Mesenteric fat pad (tissue), 1 donor: ENCODE measurements at places on chromosomes 7 and 10.

GRCh38 chr7:49724071-49724470 is 49.4 kb upstream of the VWC2 start:
- no peak for DNase-seq

DNA sequence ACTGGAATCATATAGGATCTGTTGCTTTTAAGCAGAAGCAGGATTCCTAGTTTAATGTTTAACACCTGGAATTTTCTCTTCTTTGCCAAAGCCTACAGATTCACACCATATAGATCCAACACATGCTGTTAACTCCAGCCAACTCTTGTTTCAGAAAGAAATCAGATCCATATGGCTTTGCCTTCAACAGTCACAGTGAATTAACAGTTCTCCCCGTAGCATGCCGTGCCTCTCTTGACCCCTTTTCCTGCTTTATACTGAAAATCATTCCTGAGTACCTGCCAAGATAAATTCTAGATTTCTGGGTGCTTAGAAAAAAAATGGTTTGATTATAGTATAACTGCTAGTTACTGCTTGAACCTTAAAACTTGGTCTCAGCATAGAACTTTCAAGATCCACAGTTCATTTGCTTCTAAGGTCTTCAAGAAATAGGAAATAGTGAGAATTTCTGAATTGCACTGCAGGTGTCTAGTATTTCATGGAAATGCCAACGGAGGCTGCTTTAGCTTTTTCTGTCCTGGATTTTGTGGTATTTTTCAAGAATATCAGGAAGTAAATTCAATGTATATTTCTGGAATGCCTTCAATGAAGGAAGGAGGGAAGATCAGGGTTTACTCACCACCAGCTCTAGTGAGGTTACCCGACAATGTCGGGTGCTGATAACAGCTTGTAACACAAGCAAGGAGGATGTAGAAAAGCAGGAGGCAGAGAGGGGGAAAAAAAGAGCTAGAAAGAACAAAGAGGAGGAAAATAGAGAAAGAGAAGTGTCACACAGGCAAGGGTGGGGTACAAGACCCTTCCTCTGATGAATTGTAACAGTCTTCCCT is 6.6 kb downstream of the AASS start:
- no peak for DNase-seq

- DNase-seq: no peak
Observed at GRCh38 chr7:4140933-4141332, 541.2 kb upstream of the FOXK1 start.

DNA sequence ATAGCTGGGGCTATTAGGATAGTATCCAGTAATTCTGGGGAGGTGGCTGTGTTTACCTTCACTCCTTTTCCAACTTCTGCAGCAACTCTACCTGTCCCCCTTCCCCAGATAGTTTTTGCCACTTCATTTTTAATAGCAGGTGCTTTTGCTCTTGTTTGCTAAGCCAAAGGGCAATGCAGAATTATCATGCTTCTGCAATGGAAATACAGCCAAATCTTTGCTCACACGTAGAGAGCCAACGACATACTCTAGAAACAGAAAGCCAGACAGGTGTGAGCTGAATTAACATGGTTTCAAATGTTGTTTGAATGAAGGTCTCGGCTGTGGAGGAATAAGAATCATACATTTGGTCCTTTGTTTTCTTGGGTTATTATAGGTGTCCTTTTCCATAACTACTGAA is 14.4 kb downstream of the PLEKHS1 start:
- no peak for DNase-seq

GRCh38 chr7:37826825-37827224 is 21.6 kb upstream of the NME8 start:
- DNase-seq: no peak

DNA sequence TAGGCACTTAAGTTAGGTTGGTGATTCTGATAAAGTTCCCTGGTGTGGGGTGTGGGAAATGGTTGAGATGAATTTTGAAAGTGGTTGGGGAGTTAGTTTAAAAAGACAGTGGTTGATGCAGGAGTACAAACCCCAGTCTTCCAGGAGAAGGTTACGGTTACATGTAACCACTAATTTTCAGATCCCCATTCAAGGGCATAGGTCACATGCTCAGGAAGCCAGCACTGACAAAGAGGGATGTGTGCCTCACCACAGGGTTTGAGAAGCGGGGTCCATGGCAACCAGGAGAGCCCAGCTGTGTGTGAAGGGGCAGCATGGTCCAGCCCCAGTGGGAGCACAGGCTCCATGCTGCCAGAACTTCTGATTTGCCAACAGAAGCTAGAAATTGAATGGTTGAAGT is 144.2 kb downstream of the MDFIC start:
- DNase-seq: no peak

DNA sequence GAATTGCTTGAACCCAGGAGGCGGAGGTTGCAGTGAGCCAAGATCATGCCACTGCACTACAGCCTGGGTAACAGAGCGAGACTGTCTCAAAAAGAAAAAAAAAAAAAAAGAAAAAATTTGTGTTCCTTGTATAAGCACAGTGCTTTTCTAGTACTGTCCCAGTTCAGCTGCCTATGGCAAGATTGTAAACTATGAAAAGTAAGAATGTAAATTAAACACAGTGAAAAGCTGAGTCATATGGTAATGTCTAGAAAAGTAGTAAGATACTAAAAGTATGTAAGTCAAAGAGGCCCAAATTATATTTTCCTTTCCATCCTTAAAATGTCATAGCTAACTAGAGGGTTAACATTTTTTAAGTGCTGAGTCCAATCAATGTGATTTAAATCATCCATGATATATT is 42.8 kb downstream of the RBM20 start:
- no peak for DNase-seq

DNA sequence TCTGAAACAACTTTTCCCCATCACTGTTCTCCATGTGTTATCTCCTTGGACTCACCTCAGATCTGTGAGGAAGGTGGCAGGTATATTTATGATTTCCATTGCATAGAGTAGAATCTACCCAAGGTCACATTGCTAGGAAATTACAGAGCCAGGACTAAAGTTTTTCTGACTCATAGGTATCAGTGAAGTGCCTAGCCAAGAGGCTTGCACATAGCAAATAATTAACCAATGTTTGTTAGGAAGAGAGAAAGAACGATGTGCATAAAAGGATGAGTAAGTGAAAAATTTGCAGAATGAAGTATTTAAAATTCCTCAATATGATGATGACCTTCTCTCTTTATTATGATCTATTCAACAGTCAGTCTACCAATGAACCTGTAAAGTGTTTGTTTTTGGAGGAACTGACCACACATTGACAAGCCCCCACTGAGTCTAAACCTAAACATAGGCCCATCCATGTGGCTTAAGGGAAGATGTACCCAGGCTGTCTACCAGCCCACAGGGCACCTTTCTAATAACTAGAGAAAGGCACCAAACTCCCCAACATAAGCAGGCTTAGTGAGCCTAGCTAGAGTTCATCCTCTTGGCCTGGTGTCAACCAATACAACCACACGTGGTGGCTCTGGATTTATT is 252.9 kb upstream of the ZMIZ1 start:
- DNase-seq: no peak

- no peak for DNase-seq
Observed at GRCh38 chr10:75688506-75689300, 257.3 kb downstream of the LRMDA start.

GRCh38 chr10:91896212-91896756 is 13.0 kb downstream of the FGFBP3 start:
- no peak for DNase-seq

DNA sequence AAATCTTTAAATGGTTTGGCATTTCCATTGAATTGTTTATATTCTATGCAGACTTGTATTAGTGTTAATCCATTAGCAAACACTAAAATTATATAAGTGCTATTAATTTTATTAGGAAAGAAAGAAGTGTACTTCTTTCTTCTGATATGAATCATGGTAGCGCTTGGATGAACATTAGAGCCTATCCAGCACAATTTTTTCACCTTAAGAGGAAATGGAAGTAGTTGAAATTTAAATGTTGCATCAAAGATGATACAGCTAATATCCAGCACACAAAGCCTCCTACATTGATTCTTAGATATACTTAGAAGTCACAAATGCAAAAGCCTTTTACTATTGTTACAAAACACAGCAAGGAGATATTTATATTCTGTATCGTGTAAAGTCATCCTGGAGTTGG is 174.5 kb downstream of the AHR start:
- DNase-seq: no peak

DNA sequence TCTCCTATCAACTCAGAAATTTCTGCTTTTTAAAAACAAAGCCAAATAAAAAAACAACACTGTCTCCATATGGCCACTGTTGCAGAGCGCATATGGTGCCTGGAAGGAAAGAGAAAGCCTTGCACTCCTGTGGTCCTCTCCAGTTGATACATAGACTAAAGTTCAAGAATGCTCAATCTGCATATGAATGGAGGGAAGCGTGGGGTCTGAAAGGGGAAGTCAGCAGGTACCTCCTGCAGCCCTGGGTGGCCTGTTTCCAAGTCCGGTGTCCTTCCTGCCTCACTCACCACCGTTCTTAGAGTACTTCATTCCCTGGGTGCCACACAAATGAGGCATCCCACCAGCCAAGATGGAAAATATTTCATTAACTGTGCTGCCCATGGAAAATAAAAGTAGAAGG is 138.3 kb upstream of the PALS2 start:
- no peak for DNase-seq

DNA sequence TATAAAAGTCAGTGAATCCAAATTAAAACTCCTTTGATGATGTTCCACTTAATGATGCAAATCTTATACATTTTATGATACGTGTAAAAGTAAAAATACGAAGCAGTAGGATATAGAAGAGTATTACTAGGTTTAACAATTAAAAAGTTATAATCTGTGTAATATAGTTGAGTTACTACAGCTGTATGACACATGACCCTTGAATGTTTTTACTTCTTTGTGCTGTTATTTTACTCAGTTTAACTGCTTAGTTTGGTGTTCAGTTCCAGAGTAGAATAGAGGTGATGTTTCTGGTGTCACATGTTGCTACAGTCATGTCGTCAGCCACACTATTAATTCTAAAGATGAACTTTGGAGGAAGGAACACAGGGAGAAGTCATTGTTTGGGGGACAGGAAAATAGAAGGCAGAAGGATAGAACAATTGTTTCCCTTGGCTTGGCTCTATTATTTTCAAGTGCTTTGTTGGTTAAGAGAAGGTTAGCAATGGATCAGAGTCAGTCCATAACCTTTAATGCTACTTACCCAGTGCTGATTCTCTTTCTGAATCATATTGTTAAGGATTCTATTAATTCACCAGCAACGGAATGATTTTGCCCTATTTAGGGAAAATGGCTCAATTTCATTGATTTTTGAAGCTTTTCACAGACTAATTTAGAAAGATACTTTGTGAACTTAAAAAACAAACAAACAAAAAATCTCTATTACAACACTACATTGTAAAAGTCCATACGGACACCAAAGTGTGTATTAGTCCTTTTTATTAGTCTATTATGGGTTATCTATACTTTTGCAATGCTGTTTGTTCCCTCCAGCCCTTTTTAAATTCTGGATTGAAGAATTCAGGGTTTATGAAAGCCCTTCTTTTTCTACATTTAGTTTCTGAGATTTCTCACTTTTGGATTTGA is 73.4 kb downstream of the CPED1 start:
- DNase-seq: no peak

- DNase-seq: no peak
Observed at GRCh38 chr10:3886191-3886590, 101.2 kb upstream of the KLF6 start.

GRCh38 chr10:30055226-30055662 is 4.1 kb downstream of the JCAD start:
- DNase-seq: no peak

DNA sequence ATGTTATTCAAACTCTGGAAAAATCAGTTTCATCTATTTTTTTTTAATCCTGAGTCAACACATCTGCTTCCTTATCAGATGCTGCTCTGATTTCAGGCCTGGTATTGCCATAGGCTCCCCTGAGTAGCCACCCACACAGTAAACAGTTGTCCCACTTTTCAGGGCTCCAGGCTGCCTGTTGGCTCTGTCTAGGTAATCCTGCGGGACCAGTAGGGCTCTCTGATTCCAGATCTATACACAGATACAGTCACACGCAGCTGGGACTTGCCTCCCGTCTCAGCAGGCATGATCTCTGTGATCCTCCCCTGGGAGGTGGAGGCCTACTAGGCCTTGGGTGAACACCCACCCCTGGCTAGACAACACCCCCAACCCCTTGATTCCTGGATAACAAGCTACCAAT is 206.1 kb downstream of the CREB5 start:
- no peak for DNase-seq

DNA sequence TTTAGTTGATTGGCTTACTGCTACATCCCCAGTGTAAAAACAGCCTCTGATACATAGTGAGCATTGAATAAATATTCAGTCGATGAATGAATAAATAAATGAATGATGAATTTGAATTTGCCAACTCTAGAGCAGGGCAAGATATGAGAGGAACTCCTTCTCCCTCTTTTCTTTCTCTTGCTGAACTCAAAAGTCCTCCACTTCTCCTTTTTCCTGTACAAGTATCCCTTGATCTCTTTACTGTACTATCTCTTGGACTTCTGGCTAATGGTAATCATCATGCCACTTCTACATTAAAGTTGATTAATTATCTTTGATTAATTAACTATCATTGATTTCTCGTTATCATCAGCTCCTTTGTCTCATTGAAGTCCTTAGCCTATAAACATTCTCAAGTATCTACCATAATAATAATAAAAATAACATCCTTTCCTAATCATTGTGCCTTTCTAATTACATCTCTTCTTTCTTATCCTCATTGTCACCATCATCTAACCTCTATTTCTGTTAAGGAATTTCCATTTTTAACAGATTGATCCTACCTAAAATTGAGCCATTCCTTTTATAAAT is 10.6 kb downstream of the CPED1 start:
- no peak for DNase-seq

GRCh38 chr7:105101864-105102263 is 87.9 kb downstream of the KMT2E start:
- no peak for DNase-seq

DNA sequence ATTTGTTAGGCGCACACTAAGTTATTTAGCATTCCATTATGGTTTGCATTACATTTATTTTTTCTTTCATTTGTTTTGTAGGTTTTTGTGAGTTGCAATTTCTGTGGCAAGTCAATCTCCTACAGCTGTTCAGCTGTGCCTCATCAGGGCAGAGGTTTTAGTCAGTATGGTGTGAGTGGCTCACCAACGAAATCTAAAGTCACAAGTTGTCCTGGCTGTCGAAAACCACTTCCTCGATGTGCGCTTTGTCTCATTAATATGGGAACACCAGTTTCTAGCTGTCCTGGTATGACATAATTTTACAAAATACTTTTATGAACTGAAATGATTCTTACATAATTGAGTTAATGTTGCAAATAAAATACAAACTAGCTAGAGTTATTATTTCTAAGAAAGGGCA is 29.5 kb downstream of the MIOS start:
- no peak for DNase-seq

- no peak for DNase-seq
Observed at GRCh38 chr7:87001214-87001613, 58.2 kb downstream of the ELAPOR2 start.

- DNase-seq: no peak
Observed at GRCh38 chr10:121106611-121107010, 255.4 kb downstream of the WDR11 start.

DNA sequence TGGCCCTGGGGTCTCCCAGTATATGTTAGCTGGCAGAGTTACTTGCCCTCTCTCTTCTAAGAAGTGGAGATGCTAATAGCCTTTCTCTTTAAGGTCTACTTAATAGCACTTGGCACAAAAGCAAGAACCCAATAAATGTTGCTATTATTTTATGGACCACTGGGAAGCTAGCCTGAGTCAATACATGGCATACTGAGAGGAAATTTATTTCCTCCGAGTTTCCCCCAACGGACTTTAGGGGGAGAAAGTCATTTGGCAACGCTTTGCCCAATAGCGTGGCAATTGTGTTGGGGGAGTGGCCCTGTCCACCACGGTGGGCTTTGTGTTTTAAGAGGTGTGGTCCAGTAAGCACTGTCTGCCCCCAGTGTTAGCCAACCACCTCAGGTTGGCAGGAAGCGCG is 87.4 kb upstream of the SMNDC1 start:
- DNase-seq: no peak
